Neural crest cell (in vitro differentiated cells): ENCODE measurements at places on chromosomes 4 and X.

DNA sequence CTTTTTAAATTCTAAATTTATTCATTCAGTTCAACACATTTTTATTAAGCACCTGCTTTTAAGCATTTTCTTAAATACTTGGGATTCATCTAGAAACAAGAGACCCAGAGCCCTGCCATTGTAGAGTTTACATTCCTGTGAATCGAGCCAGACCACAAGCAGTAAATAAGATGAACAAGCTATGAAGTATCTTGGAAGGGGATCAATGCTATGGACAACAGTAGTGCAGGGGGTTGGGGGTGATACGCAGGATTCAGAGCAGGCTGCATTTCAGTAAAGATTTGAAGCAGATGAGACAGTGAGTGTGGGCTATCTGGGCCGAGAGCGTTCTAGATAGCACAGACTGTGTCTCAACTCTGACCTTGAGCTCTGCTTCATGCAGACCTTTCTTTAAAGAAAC is 35.1 kb downstream of the CLDN22 start:
- DNase-seq = no peak

- no peak for DNase-seq
Observed at GRCh38 chr4:163111588-163111987, 55.1 kb downstream of the NAF1 start.

- DNase-seq = no peak
Observed at GRCh38 chrX:115023139-115023538, 5.7 kb upstream of the IL13RA2 start.

DNA sequence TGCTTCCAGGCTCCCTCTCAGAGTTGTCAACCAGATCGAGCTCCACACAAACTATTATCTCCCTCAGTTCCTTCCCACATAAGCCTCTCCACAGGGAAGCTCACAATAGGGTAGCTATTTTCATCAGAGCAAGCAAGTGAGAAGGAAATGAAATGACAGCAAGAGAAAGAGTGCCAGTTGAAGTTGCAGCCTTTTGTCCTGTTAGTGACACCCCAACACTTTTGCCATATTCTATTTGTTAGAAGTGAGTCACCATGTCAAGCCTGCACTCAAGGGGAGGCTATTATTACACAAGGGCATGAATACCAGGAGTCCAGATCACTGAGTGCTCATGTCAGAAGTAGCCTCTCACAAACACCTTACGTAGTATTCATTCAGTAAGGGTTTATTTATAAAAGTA is 266.3 kb upstream of the NOCT start:
- DNase-seq = no peak

GRCh38 chr4:2898001-2898400 is 54.4 kb downstream of the ADD1 start:
- no peak for DNase-seq

DNA sequence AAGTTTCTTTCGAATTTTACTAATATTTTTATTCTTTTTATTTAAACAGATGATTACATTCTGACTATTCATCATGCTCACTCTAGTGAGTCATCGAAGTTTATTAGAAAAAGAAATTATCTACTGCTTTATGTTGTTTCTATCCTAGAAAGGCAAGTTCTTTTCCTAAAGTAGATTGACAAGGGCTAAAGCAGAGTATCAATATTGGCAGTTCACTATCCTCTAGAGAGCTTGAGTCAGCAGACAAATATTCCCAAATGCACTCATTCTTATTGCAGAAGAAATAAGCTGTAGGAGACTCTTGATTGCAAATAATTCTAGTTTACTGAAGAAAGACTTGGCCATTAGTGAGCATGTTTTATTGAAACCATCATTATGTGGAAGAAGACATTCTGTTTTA is 911.8 kb downstream of the CENPC start:
- DNase-seq = no peak

- no peak for DNase-seq
Observed at GRCh38 chrX:46814966-46815365, 21.9 kb upstream of the RP2 start.

DNA sequence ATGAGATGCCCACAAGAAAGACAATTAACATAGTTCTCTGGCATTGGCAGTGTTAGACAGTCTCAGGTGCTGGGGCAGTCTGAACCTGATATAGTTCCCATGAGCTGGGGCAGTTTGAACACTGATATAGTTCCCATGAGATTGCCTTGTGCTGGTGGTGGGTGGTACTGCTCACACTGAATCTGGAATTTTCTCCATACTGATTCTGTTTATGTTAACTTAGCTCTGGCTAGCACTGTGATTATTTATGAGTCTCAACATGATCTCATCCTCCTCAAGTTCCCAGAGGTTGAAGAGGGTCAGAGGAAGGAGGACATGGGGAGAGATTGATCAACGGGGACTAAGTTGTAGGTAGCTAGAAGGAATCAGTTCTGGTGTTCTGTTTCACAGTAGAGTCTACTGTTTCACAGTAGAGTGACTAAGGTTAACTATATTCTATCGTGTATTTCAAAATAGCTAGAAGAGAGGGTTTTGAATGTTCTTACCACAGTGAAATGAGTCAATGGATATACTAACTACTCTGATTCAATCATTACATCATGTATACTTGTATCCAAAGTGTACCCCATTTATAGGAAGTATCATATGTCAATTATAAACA is 379.9 kb downstream of the ADAM29 start:
- DNase-seq = no peak

- peak; percentile 18 for DNase-seq
Observed at GRCh38 chrX:134990801-134991481, at the start of gene SMIM10. Gene SMIM10, plus strand, starts transcription at chrX:134990991. Its CDS starts 105 bp downstream, at chrX:134991096.

- DNase-seq = no peak
Observed at GRCh38 chr4:3221184-3221494, 27.8 kb upstream of the MSANTD1 start.

GRCh38 chrX:139967300-139967699 is 2.0 kb upstream of the CXorf66 start:
- no peak for DNase-seq

- DNase-seq = no peak
Observed at GRCh38 chrX:11103006-11103405, 8.1 kb upstream of the HCCS start.

GRCh38 chr4:87015416-87015815 is 80.6 kb downstream of the AFF1 start:
- DNase-seq = no peak

- DNase-seq = no peak
Observed at GRCh38 chrX:115362334-115363095, 73.0 kb downstream of the LUZP4 start.
